Stimulated activated CD8-positive, alpha-beta memory T cell treated with anti-CD3 and anti-CD28 coated beads, Interleukin-2, amount 100 ng/mL, for 1 hour (primary cell): ENCODE measurements at places on chromosomes 7 and 10.

- no peak for DNase-seq
Observed at GRCh38 chr7:80496586-80496985, 15.3 kb downstream of the GNAT3 start.

DNA sequence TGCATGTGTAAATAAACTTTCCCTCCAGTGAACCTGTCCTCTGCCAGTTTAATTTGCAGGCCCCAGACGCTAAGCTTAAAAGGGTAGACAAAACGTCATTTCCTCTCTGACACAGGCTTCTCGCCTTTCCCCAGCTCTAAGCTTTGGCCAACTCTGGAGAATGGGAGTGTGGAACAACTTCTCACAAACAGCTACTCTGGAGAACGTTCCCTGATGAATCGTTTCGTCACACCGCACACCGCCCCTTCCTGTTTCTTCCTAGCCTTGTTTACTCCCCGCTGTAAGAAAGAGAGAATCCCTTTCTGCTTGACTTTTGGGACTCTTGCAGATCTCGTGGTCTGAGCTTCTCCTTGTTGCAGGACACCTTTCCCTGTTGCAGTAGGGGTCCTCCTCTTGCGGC lies 564.2 kb downstream of the TCERG1L start:
- DNase-seq: no peak

- no peak for DNase-seq
Observed at GRCh38 chr10:30581779-30582380, 47.7 kb downstream of the LYZL2 start.

DNA sequence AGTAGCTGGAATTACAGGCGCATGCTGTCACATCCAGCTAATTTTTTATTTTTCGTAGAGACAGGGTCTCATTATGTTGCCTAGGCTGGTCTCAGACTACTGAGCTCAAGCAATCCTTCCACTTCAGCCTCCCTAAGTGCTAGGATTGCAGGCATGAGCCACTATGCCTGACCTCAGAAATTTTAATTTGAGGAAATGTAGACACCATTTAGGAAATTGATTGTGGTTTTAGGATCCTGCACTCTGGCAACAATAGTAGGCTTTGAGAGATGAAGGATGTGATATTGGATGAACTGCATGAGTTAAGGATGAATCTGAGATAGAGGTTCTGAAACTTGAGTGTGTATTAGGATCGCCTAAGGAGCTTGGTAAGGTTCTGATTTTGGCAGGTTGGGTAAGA lies 66.5 kb downstream of the PPP1R9A start:
- no peak for DNase-seq

GRCh38 chr7:44307905-44308595 lies 17.3 kb downstream of the CAMK2B start:
- DNase-seq: no peak

- DNase-seq: no peak
Observed at GRCh38 chr7:137343281-137343841, at the start of gene PTN. Gene PTN (minus strand): TSS chr7:137343733. CDS start chr7:137254973, 88,760 bp downstream.

DNA sequence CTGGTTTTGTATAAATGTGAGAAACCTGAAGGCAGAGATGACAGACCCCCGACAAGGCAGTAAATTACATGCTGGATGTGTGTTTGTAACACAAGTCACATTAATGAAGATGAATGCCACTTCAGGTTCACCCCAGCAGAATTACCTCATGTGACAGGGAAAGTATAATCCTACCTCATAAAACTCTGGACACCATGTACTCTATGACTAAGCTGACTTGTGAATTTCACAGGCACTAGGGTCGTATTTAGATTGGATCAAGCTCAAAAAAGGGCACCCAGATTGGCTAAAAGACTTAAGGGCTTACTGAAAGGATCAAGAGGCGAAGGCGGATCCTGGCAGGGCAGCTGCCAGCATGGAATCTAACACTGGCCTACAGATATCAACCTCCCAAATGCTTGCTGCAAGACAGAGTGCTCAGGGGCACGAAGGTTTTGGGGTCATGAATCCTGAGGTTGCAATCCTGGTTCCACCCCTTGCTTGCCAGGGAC lies 161.4 kb downstream of the PIP4K2A start:
- no peak for DNase-seq

GRCh38 chr7:88042157-88042556 lies 108.1 kb downstream of the ADAM22 start:
- DNase-seq: no peak

GRCh38 chr10:70540089-70540788 lies 61.7 kb downstream of the PALD1 start:
- DNase-seq: no peak

- no peak for DNase-seq
Observed at GRCh38 chr7:135248546-135248945, 14.9 kb downstream of the STRA8 start.

- DNase-seq: no peak
Observed at GRCh38 chr7:112143136-112143535, 63.1 kb downstream of the DOCK4 start.

DNA sequence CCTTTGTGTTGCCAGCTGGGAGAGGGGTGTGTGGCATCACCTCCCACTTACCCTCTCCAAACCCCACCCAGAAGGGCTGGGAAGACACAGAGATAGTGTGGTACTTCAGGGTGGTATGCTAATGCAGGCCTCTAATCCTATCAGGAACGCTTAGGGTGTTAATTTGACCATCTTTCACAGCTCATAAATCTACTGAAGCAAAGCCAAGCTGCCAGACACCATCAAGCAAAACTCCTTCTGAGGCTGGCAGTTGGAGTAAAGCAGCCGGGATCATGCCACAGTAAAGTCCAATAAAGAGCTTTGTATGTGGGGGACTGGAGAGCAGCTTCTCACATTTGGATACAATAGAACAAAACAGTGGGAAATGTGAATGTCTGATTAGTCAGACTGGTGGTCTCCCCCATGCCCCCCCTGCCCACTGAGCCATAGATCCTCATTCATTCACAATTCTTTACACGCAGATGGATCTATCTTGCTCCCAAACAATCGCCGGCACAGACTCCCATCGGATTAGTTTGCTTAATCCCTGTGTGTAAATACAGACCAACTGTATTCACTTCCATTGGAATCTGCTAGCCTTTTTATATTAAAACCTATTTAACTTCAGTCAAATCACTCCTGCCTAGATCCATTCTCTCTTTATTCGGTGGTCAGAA lies 29.6 kb downstream of the FGFBP3 start:
- no peak for DNase-seq

DNA sequence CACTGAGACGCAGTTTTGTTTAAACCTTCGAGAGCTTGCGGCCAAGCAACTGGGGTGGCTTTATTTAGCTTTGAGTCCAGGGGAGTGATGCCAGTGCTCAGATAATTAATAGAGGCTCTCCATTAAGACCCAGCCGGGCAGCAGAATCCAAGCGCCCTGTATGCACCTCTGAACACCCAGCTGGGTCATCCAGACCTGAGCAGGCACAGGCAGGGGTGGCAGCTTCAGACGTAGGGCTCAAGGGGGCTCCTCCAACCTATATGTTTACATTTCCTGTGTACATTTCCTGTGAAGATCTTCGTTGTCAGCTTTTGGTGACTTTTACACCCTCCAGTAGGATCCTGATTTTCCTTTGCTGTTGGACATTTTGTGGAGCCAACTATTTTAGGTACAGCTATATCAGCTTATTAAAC lies 719.5 kb downstream of the LRMDA start:
- no peak for DNase-seq

DNA sequence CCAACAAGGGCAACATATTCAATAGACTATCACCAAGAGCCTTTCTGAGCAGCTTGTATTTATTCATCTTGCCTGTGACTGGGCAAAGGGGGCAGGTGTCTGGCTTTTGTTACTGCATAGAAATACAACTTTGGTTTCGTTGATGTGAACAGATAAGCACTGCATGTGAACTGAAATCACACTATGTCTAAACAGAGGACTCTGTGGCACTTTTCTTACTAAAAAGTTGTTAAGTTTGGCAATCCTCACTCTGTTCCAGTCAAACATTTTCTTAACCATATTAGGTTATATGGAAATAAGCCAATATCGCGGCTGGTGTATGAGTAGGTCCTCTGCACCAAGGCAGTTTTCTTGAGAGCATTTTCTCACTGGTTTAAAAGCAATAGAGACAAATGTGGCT lies 48.5 kb downstream of the CALD1 start:
- no peak for DNase-seq

DNA sequence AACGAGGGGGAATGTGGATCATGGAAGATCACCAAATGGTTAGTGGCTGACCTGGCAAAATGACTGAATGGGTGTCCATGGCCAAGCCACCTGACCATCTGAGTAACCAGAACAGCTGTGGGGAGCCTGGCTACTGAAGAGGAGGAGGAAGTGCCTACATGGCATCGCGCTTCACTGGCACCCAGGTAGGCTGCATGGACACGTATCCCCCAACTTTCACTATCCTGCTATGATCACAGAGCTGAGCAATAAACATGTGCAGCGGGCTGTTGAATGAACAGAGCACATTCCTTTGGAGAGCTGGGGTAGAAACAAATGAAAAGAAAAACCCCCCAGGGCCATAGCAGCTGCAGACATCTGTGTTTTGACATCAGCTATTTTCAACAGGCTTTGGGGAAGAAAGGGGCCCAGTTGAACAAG lies 6.5 kb downstream of the AKR1B1 start:
- no peak for DNase-seq

GRCh38 chr10:78830062-78830975 lies 238.4 kb upstream of the ZMIZ1 start:
- DNase-seq: no peak

DNA sequence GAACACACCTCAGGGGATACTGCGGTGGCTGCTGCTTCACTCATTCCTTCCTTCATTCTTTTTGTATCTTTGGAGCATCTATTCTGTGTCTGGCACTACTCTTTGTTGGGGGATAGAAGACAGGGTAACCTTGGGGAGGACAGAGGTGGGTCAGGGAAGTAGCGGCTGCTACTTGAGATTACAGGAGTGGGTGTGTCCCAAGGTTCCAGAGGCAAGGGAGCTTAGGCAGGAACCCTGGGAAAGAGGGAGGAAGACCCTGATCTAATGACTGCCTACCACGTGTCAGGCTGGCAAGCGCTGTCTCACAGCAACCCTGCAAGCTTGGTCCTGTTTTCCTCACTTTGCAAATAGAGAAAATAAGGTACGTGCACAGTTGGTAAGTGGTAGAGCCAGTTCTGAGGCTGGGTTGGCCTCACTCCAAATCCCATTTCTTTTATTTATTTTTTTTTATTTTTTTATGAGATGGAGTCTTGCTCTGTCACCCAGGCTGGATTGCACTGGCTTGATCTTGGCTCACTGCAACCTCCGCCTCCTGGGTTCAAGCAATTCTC lies 985.9 kb upstream of the ZNF722 start:
- DNase-seq: no peak

DNA sequence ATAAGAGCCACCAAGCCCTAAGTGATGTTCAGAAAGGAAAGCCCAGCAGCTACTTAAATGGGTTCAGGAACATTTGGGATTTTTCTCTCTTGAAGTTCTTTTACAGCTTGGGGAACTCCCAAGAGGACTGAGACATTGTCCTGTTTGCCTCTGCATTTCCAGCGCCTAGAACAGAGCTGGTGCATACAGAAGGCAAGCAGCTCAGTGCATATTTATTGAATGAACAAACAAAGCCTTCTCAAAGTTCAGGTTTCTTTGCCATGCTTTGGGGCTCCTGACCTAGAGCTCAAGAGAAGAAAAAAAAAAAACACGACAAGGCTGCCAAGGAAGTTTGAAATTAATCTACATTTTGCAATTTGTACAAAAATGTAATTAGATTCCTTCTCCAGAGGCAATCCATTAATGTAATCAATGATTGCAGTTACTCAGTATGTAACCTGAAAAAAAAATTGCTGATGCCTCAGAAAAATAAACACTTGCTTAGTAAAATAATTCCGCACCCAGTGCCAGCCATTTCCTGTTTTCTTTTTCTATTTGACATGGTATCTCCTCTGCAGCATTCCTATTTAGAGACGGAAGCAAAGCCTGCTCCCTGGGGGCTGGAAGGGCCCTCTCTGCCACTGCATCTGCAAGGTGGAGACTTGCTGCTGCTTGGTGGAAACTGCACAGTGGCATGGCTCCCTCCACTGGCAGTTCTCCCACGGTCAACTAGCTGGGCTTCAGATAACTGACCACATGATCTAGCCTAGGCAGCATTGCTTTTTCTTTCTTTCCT lies 157.3 kb downstream of the TMEM178B start:
- no peak for DNase-seq

DNA sequence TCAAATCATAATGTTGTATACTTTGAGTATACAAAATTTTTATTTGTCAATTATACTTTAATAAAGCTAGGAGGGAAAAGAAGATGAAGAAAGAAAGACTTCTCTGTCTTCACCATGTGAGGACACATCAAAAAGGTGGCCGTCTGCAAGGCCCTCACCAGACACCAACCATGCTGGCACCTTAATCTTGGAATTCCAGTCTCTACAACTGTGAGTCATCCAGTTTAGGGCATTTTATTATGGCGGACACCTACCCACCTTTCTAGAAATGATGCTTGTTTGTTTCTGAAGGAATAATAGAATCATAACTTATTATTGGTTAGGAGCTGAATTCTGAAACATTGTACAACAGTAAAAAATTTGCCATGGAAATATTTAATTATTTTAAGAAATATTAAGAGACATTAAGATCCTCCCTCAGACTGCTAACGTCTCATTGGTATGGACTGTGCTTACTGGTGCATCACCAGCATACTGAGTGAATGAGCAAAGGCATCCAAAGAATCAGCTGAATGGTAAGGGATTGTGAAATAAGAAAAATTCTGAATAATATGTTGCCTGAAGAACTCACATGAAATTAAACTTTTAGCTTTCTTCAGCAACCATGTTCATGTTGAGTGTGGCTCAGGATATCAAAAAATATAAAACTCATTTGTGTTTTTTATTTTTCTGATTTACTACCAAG lies 536.6 kb downstream of the HTR7 start:
- DNase-seq: no peak

GRCh38 chr7:150396426-150396825 lies 17.3 kb downstream of the ZNF775 start:
- DNase-seq: no peak

- DNase-seq: no peak
Observed at GRCh38 chr7:139900326-139900725, 71.3 kb downstream of the TBXAS1 start.
